Stimulated activated naive B cell treated with anti-CD40 and anti-IgM and Interleukin-4, amounts not matched to agents 10 μg/mL and 1 μg/mL and 100 μg/mL, for 72 hours (primary cell): ENCODE measurements at places on chromosomes 13 and 19.

DNA sequence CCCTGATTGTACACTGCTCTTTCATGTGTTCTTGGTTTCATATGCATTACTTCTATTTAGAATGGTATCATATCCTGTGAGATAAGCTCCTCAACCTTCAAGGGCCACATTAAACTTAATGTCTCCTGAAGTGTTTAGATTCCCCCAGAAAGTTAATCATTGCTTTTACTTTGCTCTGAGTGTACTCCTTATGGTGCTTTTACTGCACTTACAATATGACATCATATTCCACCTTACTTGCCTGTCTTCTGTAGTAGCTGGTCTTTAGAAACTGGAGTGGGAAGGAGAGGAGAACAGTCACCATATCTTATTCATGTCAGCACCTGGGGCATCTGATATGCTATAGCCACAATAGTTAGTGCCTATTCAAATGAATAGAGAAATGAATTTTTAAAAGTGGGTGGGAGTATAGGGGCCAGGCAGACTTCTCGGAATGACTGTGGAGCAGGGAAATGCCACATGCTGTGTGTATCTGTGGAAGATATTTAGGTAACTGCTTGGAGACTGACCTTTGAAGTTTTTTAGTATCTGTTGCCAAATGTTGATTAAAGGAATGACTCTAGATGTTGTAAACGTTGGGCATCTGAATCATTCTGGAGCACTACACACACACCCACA is 40.2 kb downstream of the SLAIN1 start:
- no peak for DNase-seq

DNA sequence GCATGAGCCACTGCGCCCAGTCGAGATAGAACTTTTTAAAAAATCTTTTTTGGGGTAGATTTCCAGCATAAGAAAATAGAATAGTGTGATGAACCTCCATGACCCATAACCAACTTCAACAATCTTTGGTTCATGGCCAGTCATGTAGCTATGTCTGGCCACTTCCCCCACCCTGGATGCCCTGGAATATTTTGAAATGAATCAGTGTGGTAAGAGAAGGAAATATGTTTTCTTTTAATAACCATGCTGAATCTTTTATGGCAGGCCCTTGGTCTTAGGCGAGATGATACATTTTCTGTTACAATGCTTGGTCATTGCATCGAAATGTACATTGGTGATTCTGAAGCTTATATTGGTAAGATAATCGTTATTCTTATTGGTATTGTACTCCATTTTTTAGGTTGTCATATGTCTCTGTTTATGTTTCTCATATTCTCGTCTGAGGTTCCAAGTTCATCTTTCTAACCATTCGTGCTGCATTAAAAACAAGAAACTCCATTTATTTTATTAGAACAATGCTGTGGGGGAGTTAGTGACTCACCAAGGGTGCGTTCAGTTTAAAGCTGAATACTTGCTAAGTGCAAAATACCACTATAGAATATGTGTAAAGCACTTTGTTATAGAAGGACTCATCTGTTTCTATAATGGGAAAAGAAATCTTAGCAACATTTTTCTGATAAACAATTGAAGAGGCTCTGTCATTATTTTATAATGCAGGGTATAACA is 16.4 kb upstream of the UPF3A start:
- no peak for DNase-seq

DNA sequence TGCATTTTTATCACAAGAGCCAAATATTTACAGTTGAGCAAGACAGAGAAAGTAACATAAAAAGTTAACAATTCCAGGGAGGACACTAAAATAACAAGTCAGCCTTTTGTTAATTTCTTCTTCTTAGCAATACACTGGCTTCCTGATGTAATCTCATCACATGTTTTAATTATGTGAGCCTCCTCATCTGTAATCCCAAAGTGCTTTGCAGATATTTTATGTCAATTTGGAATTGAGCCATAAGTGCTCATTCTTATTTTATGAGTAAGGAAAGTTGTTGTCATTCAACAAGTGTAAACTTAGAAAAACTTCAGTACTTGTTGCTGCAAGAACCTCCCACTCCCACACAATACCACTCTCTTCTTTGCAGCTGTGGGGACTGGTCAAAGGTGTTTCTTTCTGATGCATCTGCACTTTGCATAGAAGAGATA is 223.6 kb downstream of the GPC6 start:
- no peak for DNase-seq

DNA sequence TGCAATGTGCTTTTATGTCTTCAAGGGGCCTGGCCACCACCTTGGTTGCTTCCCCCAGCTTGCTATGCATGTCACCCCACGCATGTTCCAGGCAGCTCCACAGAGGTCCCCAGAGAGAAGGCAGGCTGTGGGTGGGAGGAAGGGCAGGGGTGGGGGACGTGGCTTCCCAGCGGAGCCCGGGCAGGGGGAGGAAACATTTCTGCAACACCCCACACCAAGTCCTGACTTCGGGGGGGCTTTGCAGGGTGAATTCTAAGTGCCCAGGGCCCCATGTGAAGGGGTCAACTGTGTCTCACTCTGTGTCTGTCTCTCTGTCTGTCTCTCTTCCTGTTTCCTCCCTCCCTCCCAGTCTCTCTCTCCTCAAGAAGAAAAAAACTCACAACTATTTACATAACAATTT is 39.6 kb downstream of the LTBP4 start:
- DNase-seq = no peak

DNA sequence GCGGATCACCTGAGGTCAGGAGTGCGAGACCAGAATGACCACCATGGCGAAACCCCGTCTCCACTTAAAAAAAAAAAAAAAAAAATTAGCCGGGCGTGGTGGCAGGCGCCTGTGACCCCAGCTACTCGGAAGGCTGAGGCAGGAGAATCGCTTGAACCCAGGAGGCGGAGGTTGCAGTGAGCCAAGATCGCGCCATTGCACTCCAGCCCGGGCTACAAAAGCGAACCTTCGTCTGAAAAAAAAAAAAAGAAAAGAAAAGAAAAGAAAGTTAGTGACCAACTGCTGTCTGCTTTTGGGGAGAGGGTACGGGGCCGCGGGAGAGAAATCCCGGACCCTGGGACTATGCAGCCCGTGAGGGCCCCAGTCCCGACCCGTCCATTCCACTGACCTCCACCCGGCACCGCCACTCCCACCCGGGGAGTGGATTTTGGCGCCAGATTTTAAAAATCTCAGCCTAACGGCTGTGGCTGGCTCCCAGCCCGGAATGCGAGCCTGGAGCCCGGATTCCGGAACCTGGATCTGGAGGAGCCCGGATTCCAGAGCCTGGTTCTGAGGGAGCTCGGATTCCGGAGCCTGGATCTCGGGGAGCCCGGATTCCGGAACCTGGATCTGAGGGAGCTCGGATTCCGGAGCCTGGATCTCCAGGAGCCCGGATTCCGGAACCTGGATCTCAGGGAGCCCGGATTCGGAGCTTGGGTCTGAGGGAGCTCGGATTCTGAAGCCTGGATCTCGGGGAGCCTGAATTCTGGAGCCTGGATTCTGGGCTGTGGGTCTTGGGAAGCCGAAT is 6.1 kb upstream of the LMNB2 start:
- no peak for DNase-seq

GRCh38 chr13:73948848-73949529 is 185.2 kb downstream of the KLF12 start:
- no peak for DNase-seq

- DNase-seq = no peak
Measured at GRCh38 chr13:27403203-27403678, 21.2 kb upstream of the GTF3A start.

GRCh38 chr13:66888698-66889097 is 341.4 kb downstream of the PCDH9 start:
- DNase-seq = no peak

GRCh38 chr13:90947976-90948375 is 399.5 kb upstream of the MIR17HG start:
- no peak for DNase-seq

DNA sequence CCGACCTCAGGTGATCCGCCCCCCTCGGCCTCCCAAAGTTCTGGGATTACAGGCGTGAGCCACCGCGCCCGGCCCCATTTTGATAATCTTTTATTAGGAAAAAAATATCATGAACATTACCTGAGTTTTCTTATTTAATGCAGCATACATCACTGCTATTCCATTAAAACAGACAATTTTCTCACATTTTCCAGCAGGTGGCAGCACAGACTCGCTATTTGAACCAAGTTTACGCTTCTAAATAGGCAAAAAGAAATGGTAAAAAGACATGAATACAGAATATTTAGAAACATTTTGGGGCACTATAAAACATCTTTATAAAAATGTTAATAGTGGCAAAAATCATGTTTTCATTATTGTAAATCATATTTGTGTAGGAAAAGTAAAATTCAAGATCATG is 903.1 kb downstream of the SLITRK6 start:
- no peak for DNase-seq

DNA sequence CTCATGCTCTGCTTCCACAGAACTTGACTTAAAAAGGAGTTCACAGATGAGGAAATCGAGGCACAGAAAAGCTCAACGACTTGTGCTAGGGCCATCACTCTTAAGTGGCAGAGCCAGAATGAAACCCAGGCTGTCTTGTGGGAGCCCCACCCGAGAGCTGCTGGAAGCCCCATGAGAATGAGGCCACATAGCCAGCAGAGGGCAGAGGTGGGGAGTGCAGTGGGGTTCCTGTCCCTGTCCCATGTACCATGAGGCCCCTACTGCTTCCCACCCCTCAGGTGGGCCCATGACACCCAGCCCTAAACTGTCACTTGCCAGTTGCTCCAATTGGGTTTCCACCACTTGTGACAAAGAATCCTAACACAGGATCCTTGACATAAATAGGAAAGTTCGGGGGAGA is 175.9 kb downstream of the IRS2 start:
- no peak for DNase-seq

DNA sequence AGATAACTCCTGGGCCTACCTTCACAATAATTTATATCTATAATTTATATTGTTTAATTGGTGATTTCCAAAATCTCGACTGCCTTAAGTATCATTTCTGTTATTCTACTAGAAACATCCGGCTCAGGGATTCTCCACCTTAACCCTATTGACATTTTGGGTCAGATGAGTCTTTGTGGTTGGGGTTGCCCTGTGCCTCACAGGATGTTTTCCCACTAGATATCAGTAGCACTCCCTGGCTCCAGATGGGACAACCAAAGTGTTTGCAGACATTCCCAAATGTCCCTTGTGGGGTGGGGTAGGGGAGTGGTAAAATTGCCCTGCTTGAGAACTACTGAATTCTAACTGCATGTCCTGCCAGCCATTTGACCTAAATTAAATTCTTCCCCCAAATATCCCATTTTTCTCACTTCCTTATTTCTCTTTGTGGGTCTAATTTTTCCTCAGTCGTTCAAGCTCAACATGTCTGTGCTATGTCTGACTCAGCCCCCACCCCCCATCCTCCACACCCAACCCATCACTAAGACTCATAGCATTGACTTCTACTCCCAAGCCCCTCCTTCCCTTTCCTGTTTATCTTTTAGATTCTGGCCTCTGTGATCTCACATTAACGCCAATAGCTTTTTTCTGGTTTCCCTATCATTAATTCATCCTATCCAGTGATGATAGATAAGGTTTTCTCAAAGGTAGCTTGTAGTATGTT is 545.1 kb downstream of the EFNB2 start:
- DNase-seq = no peak

DNA sequence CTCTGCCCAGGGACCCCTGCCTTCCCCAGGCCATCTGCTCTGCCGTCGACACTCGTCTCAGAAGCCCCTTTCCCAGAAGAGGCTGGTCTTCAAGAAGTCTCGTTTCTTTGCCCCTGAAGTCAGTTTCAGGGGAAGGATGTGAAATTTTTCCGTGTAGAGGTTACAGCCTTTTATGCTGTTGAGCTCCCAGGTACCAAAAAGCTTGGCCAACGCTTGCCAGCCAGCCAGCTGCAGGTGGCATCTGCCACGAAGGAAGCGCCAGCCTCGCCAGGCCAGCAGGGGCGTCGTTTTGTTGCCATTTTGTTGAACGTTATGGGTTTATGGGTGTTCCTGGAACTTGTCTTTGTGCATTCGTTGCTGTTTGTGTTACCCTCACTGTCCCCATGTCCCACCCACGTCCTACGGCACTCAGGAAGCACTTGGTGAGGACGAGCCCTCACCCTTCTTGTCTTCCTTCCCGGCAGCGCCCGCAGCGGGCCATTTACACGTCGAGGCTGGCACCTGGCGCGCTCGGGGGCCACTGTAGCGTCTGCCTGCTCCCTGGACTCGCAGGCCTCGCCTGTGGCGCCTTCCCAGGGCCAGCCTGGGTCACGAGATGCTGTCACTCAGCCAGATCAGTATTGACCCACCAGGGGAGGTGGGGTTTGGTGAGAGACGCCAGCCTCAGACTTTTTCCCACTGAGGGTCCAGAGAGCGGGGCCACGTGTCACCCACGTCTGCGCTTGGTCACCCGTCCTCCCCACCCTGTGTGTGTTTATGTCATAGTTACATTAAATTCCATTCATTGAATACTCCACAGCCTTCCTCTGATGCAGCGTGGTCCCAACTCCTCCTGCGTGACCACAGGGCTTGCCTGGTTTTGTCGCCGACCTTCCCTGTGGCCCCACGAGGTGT is 37.1 kb downstream of the AP1M1 start:
- DNase-seq = no peak

DNA sequence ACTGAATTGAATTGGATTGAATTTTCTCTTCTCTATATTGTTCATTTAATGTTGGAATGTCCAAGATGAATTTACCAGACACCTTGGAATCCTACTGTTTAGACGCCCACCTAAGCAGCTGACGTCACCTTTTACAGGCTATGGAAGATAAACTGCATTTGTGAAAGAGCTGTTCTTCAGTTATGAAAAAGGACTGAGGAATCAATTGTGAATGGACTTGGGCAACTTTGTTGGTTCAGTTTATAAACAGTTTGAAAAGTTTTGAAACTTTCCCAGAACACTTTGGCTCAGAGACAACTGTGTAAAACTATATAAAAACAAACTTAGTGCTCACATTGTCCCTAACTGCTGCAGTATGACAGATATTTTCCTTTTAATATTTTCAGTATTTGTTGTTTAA is 590.8 kb upstream of the SPRY2 start:
- no peak for DNase-seq

DNA sequence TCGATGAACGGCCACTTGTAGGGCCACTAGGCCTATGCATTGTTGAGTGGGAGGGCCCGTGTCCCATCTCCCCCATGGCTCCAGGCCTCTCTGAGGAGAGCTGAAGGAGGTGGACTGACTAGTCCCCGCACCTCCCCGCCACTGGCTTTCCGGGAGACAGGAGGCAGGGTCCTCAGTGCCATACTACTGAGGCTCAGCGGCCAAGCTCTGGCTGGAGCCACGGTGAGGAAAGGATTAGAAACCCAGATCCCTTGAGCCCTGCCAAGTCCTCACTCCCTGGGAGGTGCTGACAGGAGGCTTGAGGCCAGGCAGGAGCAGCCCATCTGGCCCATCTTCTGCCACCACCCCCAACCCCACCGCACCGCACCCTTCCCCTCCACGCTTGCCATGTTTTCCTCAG is 29.0 kb downstream of the CCDC8 start:
- DNase-seq = no peak
